ENCODE measurements at places on chromosomes 7 and 10.

- no peak for DNase-seq
Measured at GRCh38 chr10:73867871-73868631, 6.3 kb downstream of the CAMK2G start.

- peak; percentile 20 for DNase-seq
Measured at GRCh38 chr10:15325243-15325943, 45.7 kb downstream of the FAM171A1 start.

DNA sequence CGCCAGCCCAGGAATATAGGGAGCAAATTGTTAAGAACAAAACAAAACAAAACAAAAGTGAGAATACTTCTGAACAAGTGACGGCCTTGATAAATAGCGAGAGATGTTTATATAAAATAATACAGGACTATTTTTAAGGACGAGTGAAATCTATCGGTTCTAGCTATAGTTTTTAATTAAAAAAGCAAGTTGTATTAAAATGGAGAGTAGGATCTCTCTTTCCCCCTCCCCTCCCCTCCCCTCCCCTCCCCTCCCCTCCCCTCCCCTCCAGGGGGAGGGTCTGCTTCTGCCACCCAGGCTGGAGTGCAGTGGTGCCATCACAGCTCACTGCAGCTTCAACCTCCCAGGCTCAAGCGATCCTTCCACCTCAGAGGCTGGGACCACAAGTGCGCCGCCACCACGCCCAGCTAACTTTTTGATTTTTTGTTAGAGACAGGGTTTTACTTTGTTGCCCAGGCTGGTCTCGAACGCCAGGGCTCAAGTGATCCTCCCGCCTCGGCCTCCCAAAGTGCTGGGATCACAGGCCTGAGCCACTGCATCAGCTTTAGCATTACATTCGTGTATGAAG lies 440 bp upstream of the TCAF1 start:
- DNase-seq = no peak

DNA sequence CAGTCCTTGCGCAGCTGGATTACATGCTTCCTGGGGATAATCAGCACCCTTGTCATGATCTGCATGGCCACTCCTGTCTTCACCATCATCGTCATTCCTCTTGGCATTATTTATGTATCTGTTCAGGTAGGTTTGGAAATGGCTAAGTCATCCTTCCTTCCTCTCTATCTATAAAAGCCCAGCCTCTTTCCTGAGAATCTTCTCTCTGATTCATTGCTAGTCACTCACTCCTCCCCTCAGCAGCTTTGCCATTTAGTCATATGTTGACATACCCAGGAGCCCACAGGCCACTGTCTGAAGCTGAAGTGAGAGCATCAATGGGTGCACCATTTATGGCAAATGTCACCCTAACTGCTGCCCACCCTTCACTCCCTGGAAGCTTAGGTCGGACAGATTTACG lies 52.0 kb downstream of the ABCC2 start:
- DNase-seq = peak; percentile 84

DNA sequence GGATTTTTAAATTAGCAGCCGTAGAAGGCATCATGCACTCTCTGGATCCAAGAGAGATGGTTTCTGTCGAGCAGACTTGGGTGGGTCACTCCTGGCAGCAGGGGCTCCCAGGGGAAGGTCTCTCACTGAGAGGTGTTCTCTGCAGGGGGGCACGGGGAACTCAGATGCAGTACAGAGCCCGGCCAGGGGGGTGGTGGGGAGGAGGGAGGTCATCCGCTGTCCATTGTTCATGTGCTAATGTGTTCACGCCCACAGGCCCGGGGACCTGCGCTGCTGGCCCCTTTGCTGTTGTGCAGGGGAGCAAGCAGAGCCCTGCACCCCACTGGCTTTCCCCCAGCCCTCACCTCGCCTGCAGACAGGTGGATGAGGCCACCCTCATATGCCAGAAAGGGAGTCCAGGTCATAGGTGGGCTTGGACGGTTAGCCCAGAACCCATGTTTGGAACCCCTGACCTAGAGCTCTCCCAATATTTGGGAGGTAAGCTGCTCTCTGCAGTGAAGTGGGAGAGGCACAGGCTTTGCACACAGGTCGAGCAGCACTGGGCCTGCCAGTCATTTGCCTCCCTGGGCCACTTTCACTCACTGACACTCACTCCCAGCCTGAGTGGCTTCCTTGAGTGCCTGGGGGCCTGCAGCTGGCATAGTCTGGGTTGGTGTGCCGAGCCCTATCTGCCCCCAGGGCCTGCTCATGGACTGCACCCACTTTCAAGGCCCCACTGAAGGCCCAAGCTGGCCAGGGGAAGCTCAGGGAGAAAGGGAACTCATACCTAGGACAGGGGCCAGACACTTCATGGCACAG lies 12.6 kb upstream of the TBRG4 start:
- DNase-seq = no peak

- DNase-seq = no peak
Measured at GRCh38 chr7:45292481-45292880, 134.9 kb downstream of the RAMP3 start.

GRCh38 chr7:95482424-95482823 lies 3.3 kb upstream of the ASB4 start:
- no peak for DNase-seq

DNA sequence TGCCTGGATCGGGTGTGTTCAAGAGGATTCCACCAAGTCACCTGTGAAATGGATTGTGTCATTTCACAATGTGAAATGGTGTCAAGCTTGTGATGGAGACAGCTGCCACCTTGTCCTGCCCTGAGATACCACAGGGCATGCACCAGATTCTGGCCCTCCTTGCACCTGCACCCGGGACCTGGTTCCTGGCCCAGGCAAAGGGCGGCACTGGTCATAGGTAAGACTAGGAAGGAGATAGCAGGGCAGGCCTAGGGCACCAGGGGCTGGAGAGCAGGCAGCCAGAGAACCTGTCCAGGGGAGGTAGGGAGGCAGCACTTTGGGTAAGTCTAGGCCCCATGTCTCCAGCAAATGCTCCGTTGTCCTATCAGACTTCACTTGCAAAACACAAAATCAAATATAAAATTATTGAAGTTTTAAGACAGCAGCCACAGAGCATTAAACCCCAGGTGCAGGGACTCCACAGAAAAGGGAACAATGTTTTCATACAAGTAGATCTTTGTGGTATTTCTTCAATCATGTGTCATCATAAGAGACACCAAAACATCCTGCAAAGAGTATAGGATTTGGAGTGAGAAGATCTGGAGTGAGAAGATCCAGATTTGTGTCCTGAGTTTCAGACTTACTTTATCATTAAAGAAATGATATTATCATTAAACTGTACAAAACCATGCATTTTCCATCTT lies 22.7 kb upstream of the ZNF800 start:
- DNase-seq = no peak
